ENCODE measurements at places on chromosomes 1 and 21.

- no peak for DNase-seq
These were observed 296.7 kb downstream of the ZNF326 start for GRCh38 chr1:90291431-90292216.

- no peak for DNase-seq
These were observed 10.2 kb downstream of the TLCD4 start for GRCh38 chr1:95127380-95127779.

DNA sequence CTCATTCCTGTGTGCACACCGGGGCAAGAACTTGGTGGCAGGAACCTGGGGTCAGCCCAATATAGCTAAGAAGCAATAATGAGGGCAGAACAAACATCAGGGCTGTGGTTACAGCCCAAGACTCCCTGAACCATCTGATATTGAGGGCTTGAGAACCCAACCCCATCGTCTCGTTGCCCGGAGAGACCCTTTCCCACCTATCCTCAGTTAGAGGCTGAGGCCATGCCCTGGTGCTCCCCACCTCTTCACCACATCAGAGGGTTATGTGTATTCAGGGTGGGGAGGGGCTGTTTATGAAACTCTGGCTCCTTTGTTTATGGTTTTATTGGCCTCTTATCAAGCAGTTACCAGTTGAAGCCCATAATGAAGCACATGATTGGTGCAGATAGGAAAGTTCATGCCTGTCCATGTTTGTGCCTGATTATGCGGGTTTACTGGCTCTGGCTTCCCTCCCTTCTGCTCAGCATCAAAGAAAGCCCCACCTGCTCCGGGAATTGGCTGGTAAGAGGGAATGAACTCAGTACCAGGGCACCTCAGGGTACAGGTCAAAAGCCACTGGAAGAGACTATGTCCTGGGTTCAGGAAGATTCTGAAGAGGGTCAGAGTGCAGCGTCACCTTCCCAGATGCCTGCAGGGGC lies 14.5 kb downstream of the NUAK2 start:
- no peak for DNase-seq

GRCh38 chr1:172465617-172466016 lies 21.7 kb upstream of the PIGC start:
- DNase-seq: no peak

GRCh38 chr1:244403431-244403830 lies 48.3 kb downstream of the ADSS2 start:
- DNase-seq: no peak
